ENCODE measurements at places on chromosomes 5 and 9. TPM values are rescaled to one million over a fixed set of nuclear protein-coding genes. Genes with fewer than 3 reads are reported as not detected.

DNA sequence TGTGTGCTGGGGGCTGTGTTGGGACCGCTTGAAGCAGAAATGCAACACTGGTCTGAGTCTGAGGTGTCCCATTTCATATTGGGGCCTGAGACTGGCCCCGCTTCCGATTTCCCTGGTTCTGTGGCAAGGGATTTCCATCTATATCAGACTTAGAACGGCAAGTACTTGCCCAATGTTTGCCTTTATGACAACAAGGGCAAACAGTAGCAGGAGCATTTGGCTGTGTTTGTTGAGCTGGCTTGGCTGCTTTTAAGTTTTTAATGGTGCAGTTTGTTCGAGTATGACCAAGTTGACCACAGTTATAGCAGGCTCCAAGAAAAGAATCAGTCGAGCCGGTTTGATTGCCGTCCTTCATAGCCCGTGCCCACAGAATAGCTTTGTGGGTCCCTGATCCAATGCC is 17.0 kb downstream of the HSDL2 start:
- no peak for DNase-seq
- H3K27me3 ChIP-seq: no peaks in the 10 kb centered on the region
- H3K36me3 ChIP-seq: no peaks in the 10 kb centered on the region
- H3K4me3 ChIP-seq: no peak overlapping the region
- H3K4me1 ChIP-seq: no peaks in the 10 kb centered on the region

DNA sequence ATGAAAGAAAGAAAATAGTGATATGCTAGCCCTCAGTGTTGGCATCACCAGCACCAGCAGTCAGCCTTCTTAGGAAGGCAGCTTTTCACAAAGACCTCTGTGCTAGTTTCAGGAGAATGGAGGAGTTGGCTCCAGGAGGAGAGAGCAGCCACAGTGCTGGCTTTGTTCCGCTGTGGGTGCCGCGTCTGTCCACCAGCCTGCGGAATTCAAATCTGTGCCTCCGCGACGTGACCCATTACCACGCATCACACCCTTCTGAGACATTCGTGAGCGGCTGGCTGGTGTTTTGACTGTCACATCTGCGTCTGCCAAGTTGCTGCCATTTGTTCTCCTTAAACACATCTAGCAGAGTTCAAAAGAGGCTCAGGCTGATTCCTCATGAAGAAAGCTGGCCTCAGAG is 34.4 kb downstream of the SNX18 start:
- no peak overlapping the region for H3K27ac ChIP-seq
- H3K36me3 ChIP-seq: no peaks in the 10 kb centered on the region
- DNase-seq: no peak
- no peaks in the 10 kb centered on the region for H3K27me3 ChIP-seq

GRCh38 chr5:5181650-5182324 is 41.7 kb downstream of the ADAMTS16 start:
- H3K27ac ChIP-seq: no peak overlapping the region
- no peaks in the 10 kb centered on the region for H3K4me1 ChIP-seq
- no peak for DNase-seq
- H3K4me3 ChIP-seq: no peak overlapping the region
- H3K36me3 ChIP-seq: no peaks in the 10 kb centered on the region

SMIM23 gene
- polyA plus RNA-seq: not detected

BRD9 gene
- 18.9 TPM for polyA plus RNA-seq

IL5 gene
- not detected for polyA plus RNA-seq
